ENCODE measurements at places on chromosomes 3 and 15.
A peak's percentile ranks its signal among the peaks of the same experiment; 100 is the strongest.

GRCh38 chr15:91264651-91265351 lies 164.7 kb downstream of the SV2B start:
- DNase-seq, result no peak

DNA sequence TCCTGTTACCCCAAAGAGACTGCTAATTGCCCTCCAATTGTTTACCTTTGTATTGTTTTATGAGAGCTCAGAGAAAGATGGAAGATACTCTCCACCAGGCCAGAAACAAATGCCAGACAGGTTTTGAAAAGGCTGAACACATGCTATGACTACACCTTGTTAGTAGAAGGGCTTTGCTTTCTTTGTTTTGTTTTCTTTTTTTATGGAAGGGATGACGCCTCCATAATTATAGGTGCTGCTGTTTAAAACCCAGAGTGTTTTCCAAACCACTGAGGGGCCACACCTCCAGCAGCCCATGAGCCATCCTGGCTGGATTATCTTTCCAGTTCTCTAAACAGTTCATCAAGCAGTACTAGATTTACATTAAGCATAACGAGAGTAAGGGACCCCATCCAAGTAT lies 5.6 kb upstream of the FOXP1 start:
- DNase-seq, result no peak

DNA sequence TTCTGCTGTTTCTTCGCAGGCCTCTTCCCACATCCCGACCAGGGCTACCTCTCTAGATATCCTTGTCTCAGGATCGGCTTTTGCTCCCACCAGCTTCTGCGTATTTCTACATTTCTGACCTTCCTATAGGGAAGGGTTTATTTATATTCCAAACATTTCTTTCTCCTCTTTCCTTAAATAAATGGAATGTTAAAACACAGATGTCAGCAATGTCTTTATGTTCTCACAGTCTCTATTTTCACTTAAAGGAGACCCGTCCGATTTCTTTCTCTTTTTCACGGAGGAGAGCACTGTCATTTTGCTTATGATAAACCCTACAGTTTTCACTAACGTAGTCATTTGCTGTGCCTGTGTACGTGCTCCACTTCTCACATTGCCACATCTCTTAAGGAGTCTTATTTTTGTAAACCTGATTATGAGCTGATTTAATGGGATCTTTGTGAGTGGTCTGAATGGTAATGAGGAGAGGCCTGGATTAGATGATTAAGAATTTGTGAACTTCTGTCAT lies 630 bp downstream of the KIF15 start:
- no peak for DNase-seq

DNA sequence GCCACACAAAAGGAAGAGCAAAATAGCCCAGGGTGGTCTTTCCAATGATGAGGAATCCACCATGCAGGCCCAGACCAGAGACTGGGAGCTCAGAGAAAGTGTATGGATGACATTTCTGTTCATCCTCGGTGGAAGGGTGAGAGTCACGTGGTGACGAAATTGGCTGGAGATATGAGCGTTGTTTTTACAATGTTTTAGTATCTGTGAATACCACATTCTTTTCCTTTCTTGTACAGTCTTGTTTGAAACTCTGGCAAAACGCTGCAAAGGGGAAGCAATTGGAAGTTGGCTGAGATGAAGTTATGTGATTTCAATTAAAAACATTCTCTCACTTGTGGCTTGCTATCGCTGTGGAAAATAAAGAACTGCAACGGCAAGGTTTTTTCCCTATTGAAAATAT lies 137.5 kb downstream of the MAGI1 start:
- no peak for DNase-seq

DNA sequence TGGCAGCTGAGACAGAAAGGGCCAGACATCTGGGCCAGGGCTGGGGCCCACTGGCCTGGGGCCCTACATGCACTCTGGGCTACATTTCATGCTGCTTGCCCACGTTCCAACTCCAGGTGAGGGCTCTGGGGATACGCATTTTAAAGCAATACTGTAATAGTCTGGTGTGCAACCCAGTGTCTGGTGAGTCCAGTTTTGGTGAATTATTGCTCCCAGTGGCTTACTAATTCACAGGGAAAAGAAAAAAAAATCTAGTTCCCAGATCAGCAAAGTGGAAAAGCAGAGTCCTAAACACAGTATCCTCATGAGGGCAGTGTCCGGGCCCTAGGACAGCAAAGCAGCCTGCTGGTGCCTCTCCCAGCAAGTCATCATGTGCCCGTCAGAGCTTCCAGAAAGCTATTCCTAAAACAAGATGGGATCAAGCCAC lies 82.4 kb downstream of the CCNL1 start:
- no peak for DNase-seq

DNA sequence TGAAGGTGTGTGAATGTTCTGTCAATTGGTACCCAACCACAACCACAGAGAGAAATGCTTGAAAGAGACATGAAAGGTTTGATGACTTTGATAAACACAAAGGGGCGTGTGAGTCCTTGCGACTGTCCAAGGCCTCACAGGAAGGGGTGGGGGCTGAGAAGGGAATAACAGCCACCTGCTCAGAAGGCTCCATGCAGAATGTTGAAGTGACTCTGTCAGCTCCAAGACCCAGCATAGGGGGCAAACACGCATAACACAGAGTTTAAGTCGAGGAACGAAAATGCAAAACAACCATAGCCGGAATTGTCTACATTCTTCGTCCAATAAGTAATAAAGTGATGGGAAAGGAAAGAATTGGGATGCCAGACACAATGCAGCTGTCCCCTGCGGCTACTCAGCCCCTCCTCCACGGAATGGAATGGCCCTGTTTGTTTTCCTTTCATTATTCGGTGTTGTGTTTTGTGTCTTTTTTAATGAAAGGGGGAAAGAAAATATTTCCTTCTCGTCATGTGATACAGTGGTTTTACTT lies 19.9 kb downstream of the TMEM212 start:
- no peak for DNase-seq

- no peak for DNase-seq
Measured at GRCh38 chr15:99645543-99645935, 79.8 kb downstream of the MEF2A start.

DNA sequence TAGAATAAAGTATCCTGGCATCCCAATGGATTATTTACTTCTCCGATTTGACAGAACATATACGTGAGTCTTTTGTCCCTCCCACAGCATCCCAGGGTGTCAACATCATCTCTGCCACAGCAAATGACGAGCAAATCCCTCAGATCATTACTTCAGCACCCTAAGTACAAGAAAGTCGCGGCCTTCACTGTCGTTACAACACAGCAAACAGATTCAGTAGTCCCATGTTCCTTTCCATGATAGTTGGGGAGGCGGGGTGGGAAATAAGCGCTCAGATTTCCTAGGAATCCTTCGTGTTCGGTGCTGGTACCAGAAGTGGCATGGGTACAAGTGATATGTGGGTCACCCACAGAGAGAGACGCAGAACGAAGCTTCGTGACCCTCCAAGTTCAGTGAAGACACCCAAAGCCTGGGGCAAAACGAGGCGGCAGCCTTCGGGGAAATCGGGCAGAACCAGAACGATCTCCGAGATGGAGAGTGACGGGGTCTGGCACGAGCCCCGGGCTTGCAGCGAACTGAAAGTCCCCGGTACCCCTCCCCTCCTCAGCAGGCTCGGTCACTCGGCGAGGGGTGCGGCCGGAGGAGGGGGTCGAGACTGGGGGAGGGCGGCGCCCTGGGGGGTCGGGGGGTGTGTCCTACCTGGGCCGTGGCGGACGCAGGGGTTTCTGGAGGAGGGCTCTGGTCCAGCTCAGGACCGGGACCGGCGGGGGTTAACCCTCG lies 619 bp downstream of the TTBK2 start:
- DNase-seq, result peak; percentile 25

- no peak for DNase-seq
Measured at GRCh38 chr15:79816571-79816970, 80.2 kb downstream of the MTHFS start.

DNA sequence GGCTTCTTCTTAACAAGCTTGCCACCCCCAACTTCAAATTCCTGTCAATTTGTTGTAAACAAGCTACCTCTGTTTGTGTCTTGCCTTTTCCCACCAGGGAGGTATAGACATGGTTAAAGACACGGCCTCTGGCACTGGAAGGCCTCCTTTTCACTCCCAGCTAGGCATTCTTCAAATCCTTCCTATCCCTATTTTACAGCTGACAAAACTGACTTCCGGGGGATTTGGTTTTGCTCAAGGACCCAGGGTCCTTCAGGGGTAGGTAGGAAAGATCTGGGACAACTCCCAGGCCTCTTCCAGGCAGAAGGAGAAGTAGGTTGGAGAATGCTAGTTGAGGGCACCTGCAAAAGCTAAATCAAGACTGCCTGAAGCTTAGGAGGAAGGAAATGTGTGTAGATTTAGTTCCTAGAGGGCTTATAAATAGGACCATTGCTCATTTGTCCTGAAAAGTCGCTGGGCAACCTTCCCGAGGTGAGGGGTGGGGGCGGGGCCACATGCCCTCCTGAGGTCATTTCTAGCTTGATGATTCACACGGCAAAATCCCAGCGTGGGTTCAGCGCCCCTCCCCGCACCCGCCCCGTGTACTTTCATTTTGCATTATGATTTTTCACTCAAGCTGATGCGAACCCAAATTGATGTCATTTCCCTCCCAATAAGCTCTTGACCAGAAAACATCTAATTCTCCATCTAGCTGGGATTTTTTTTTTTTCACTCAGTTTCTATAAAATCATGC lies 365.5 kb downstream of the SHQ1 start:
- peak; percentile 21 for DNase-seq

DNA sequence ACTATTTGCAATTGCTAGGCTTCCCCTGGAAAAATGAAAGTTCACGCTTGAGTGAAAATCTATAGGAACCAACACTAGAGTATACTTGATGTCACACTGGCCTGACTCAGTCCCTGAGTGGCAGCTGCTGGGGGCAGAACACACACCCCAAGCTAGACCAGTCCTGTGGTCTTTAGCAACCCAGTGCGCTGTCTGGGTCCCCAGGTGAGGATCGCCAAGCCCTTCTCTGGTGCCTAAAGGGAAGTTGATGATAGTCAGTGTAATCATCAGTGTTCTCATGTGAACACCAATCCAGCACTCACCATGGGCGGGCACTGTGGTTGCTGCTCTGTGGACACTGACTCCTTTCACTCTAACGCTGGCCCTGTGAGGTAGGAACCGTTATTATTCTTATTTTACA lies 11.2 kb downstream of the ALDH1A3 start:
- DNase-seq, result no peak

- no peak for DNase-seq
Measured at GRCh38 chr3:197593046-197593380, 37.2 kb upstream of the BDH1 start.

DNA sequence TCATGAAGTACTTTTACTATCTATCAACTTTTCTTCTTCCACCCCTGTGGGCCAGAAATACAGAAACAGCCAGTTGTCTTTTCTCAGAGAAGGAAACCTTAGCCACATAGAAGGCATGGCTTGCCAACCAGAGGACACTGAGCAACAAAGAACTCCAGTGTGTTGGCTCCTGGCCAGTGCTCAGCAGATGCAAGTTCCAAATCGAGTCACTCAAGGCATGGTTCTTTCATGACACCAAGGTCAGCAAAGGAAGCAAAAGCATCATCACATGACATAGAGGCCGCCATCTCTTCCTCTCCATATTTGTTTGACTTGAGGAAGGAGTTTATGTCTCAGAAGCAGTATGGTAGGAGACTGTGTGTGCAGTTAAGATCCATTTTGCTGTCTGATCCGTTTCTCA lies 92.2 kb downstream of the MYLK start:
- DNase-seq, result no peak

DNA sequence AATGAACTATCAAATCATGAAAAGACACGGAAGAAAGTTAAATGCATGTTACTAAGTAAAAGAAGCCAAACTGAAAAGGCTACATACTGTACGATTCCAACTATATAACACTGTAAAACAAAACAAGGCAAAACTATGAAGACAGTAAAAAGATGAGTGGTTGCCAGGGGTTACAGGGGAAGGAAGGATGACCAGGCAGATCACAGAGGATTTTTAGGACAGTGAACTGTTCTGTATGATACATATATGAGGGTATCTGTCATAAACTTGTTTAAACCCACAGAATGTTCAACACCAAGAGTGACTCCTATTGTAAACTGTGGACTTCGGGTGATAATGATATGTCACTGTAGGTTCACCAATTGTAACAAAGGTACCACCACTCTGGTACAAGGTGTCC lies 60.6 kb downstream of the CHSY1 start:
- DNase-seq, result no peak

DNA sequence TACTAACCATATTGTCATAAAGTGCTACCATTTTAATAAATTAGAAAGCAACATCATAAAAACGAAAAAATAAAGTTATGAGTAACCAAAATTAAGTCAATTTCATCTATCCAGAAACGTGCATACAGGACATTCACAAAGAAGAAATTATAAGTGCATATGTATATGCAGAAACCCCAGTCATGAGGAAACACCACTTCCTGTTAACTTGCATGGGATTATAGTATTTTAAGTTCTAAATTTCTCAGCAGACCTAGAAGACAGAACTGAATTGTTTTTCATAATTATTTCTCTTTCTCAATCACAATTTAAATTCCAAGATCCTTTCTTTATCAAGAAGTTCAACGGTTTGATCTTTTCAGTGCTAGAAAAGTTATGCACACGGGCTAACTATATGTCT lies 1.4 kb upstream of the KBTBD8 start:
- no peak for DNase-seq

DNA sequence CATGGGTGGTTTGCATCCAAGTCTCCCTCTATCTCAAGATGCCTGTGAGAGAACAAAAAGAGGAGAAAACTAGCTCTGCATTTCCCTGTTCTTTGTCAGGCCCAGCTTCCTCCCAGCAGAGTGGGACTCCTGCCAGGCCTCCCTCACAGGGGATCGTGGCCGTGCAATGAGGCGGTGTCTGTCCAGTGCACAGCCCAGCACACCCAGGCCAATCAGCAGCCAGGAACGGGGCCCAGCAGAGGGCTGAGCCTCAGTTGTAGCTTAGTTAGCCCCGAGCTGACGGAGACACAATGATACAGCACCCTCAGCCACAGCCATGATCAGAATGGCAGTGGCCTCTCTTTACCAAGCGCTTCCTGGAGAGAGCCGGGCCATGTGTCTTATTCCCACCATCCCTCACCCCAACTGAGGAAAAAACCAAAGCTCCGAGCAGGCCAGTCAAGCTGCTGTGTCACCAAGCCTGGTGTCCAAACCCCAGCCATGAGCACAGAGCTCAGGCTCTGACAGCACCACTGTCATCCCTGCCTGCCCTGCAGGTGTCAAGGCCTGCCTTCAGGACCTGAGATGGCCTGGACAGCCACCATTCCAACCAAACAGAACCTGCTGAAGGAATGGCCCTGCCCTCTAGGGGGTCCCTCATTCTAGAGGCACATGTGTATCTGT lies 71.1 kb downstream of the DNAJB8 start:
- DNase-seq, result no peak

- DNase-seq, result no peak
Measured at GRCh38 chr3:155595371-155595770, 149.5 kb downstream of the PLCH1 start.

GRCh38 chr3:194571491-194572142 lies 61.6 kb downstream of the TMEM44 start:
- DNase-seq, result no peak

- DNase-seq, result peak; percentile 93
Measured at GRCh38 chr15:89430530-89431341, 65.6 kb downstream of the RHCG start.

GRCh38 chr3:15522016-15522415 lies 510 bp upstream of the COLQ start:
- DNase-seq, result no peak

- no peak for DNase-seq
Measured at GRCh38 chr3:97530691-97531090, 233.9 kb upstream of the ARL6 start.

- no peak for DNase-seq
Measured at GRCh38 chr15:100241572-100242482, 99.9 kb downstream of the ADAMTS17 start.
